Mucosa of gallbladder (tissue), 1 donor: ENCODE measurements at places on chromosomes 6 and 20. TPM values are rescaled to one million over a fixed set of nuclear protein-coding genes. Genes with fewer than 3 reads are reported as not detected.

The COL11A2 gene
- total RNA-seq: 0.66 TPM

The KIF6 gene
- total RNA-seq: 2.6 TPM

The JAG1 gene
- total RNA-seq: 36.8 TPM

The FNDC11 gene
- total RNA-seq: 1.4 TPM

The ECT2L gene
- 0.14 TPM for total RNA-seq

The SMLR1 gene
- total RNA-seq: 2.8 TPM

The DOK5 gene
- total RNA-seq: 15.5 TPM

The LKAAEAR1 gene
- total RNA-seq: not detected

The CTCFL gene
- total RNA-seq: 0.17 TPM

The PSORS1C2 gene
- not detected for total RNA-seq

The BPIFB1 gene
- 0.78 TPM for total RNA-seq

The VSX1 gene
- not detected for total RNA-seq

The PACRG gene
- 3.2 TPM for total RNA-seq
